Thymus (tissue), 14 donors: ENCODE measurements at places on chromosomes 2 and 18. TPM values are rescaled to one million over a fixed set of nuclear protein-coding genes. Genes with fewer than 3 reads are reported as not detected.

Gene PSD4
- polyA plus RNA-seq: 92.1 TPM

Gene OXER1
- polyA plus RNA-seq: 3.4 TPM

Gene MC2R
- 0.18 TPM for polyA plus RNA-seq

Gene EHBP1
- polyA plus RNA-seq: 11.2 TPM

Gene RNU2-63P
- not detected for polyA plus RNA-seq

Gene PROM2
- polyA plus RNA-seq: 4.3 TPM

Gene KCNG2
- polyA plus RNA-seq: 0.14 TPM

Gene SS18
- polyA plus RNA-seq: 49.3 TPM

Gene YES1
- 18.8 TPM for polyA plus RNA-seq

Gene TWIST2
- polyA plus RNA-seq: 1.9 TPM

Gene NMUR1
- 0.11 TPM for polyA plus RNA-seq

Gene AMER3
- polyA plus RNA-seq: 0.02 TPM

Gene CRIM1
- polyA plus RNA-seq: 24.3 TPM

Gene GAL3ST2
- 0.02 TPM for polyA plus RNA-seq

Gene CGREF1
- 0.43 TPM for polyA plus RNA-seq

Gene MC4R
- polyA plus RNA-seq: 0.30 TPM

Gene ALK
- 0.21 TPM for polyA plus RNA-seq

Gene ESPNL
- polyA plus RNA-seq: 1.5 TPM

Gene GRB14
- 0.41 TPM for polyA plus RNA-seq

Gene LYPD6
- 0.23 TPM for polyA plus RNA-seq

Gene TLX2
- polyA plus RNA-seq: 0.11 TPM

Gene RGPD8
- polyA plus RNA-seq: 1.8 TPM

Gene SH2D6
- 0.55 TPM for polyA plus RNA-seq

Gene SCN3A
- polyA plus RNA-seq: 3.0 TPM

Gene ACMSD
- not detected for polyA plus RNA-seq

Gene KCNG3
- polyA plus RNA-seq: 0.62 TPM

Gene SH3BP4
- polyA plus RNA-seq: 12.3 TPM
